ENCODE measurements at places on chromosomes 1 and 21.

GRCh38 chr1:6157528-6158174 is 22.5 kb downstream of the CHD5 start:
- DNase-seq = no peak

DNA sequence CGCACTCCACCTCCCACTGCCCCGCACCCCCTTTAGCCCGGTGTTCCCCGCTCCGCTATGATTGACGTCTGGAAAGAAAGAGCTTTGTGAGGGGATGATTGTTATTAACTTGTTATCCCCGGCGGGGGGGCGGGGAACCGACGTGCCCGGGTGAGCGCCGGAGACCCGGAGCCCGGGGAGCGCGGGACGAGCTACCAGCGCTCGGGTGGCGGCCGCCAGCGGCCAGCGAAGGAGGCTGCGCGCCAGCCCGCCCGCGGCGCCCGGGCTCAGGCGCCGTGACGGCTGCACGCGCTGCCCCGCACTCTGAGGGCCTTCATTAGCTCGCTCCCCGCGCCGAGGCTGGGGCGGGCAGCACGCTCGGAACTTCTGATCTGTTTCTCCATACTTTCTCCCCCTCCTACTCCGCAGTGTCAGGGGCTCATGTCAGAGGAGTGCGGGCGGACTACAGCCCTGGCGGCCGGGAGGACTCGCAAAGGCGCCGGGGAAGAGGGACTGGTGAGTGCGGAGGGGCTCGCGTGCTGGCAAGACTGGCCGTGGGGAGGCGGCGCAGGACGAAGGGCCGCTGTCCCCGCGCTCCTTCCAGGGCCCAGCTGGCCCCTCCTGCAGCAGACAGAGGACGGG is 2.1 kb downstream of the LHX8 start:
- DNase-seq = no peak

DNA sequence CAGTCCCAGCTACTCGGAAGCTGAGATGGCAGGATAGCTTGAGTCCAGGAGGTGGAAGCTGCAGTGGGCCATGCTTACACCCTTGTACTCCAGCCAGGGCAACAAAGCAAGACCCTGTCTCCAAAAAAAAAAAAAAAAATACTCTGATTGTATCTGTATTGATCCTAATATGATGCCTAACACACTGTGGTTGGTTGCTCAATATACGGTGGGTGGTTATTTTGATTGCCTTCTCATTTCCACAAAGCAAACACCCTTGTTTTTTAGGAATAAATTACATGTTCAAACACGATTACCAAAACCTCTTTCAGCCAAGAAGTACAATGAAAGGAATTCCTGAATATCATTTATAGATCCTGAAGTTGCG is 3.4 kb downstream of the EGLN1 start:
- no peak for DNase-seq

DNA sequence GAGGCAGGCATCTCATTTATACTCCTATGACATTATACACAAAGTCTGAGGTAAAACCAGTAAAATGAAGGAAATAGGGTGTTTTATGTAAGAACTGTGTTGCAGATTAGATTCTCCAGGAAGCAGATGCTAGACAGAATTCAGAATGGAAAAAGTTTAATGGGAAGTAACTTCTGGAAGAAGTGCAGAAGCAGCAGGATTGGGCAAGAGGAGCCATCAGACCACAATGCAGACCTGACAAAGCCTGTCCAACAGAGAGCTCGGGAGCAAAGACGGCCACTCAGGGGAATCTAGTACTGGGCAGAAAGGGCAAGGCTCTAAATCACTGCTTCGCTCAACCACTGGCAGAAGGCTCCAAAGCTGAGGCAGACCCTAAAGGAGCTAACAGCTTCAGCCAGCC is 33.7 kb downstream of the FBXO42 start:
- DNase-seq = no peak

DNA sequence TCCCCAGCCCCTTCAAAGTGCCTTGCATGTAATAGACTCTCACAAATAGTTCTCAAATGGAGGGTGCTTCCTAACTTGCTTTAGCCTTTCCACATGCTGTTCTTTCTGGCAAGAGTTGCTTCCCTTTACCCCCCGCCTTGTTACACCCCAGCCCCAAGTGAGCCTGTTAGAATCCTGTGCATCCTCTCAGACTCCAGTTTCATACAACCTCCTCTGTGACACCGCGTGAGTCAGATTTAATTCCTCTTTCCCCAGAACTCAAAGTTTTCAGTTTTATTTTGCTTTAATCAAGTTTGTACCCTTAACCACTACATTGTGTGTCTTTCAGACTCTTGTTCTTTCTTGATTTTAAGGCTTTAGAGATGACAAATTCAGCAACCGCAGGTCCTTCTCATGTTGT is 234.5 kb upstream of the HOOK1 start:
- DNase-seq = no peak

- no peak for DNase-seq
Measured at GRCh38 chr21:46178961-46179360, 5.3 kb downstream of the SPATC1L start.

DNA sequence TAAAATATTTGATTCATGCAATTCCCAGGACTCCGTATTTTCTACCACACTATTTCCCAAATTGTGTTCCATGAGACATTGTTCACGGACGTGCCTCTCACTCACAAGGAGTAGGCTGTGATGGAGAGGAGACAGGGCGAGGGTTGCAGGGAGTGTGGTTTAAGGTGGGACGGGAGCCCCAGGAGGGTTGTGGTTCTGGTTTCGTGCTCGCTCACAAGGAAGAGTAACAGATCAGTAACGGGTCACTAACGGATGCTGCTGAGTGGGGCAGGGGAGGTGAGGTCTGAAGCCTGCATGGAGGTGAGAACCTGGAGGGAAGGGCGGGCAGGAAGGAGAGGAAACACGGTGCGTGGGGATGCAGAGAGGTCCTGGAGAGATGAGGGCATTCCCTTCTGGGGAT is 28.8 kb downstream of the TFF3 start:
- DNase-seq = no peak

- DNase-seq = no peak
Measured at GRCh38 chr1:228283043-228283371, 75.2 kb downstream of the OBSCN start.

- DNase-seq = no peak
Measured at GRCh38 chr1:181094416-181095212, 6.1 kb downstream of the IER5 start.

- no peak for DNase-seq
Measured at GRCh38 chr1:92298213-92298572, 594 bp downstream of the GLMN start.

- no peak for DNase-seq
Measured at GRCh38 chr1:65189576-65190115, 41.6 kb downstream of the AK4 start.

DNA sequence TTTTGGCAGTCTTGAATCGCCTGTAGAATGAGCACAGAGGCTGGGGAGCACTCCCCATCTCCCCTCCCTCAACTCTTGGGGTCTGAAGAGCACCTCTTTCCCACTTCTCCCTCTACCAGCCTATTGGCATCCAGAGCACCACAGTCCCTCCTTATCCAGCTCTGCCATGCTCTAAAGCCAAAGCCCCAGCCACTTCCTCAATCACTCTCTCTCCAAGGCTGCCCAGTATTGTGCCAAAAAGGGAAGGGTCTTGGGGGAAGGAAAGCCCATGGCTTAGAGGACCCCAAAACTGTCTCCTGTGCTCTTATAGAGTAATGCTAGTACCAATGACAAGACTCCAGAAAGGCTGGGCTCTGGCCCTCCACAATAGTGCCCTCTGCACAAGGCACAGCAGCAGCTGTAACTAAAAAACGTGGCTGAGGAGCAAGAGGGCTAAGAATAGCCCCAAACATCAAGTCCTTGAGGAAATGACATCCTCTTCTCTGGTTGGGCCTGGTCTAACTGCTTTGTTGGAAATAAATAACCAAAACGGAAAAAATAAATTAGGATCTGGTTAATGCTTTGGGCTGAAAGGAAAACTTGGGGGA is 28.4 kb downstream of the SLC27A3 start:
- no peak for DNase-seq

- DNase-seq = no peak
Measured at GRCh38 chr1:62912028-62912638, 128.2 kb downstream of the ATG4C start.

GRCh38 chr1:44822981-44823451 is 14.7 kb downstream of the BTBD19 start:
- DNase-seq = no peak

- no peak for DNase-seq
Measured at GRCh38 chr1:184160236-184160635, 108.7 kb downstream of the TSEN15 start.

- DNase-seq = no peak
Measured at GRCh38 chr21:34216718-34217032, 143.3 kb downstream of the MRPS6 start.

Measured in D721Med (cell line).